Uterus (tissue), 4 donors: ENCODE measurements at places on chromosomes 5 and 9. TPM values are rescaled to one million over a fixed set of nuclear protein-coding genes. Genes with fewer than 3 reads are reported as not detected.

PIP5KL1 gene
- total RNA-seq, result 3.2 TPM

DNA sequence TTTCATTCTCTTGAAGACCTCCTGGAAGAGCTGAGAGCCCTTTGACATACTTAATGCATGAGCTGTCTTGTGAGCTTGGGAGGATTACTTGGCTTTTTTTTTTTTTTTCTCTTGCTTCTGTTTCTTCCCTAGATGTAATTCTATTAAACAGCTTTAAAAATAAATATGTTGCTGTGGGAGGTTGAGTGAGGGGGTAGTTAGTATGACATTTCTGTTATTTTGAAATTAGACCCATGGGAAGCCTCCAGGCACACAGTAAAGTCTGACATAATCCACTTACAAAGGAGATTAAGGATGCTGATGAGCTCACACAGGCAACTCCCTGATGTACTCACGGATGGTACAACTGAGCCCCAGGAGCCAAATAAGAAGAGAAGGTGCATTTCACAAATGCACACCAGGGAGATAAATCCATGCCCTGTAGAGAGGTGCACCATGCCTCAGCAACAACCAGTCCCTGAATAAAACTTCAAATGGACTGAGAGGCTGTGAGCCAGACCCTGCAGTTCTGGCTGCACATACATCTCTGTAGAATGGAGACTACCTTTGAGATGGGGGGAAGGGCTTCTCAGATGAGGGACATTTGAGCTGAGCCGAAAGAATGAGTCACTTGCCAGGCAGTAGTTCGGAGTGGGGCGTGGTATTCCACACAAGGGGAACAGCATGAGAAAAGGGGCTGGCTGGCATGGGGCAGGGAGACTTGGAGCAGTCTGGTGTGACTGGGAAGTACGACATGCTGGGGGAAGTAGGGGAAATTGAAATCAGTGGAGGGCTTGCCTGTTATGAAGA lies 68.7 kb downstream of the ACTL7B start:
- H3K27me3 ChIP-seq, result no peaks in the 10 kb centered on the region
- no peaks in the 10 kb centered on the region for H3K4me1 ChIP-seq
- H3K36me3 ChIP-seq, result no peaks in the 10 kb centered on the region
- no peak for DNase-seq

FBP1 gene
- total RNA-seq, result 0.29 TPM

- no peaks in the 10 kb centered on the region for H3K4me1 ChIP-seq
- H3K4me3 ChIP-seq, result peak within 1 kb of the TSS; percentile 74
- H3K27me3 ChIP-seq, result no peaks in the 10 kb centered on the region
- peak within 1 kb of the TSS; percentile 73 for H3K27ac ChIP-seq
- no peaks in the 10 kb centered on the region for H3K36me3 ChIP-seq
Measured at GRCh38 chr5:149357370-149358293, at the start of gene PCYOX1L. Gene PCYOX1L (plus strand): TSS chr5:149358046. CDS start chr5:149358069, 23 bp downstream.

GRCh38 chr5:19927919-19928318 lies 60.1 kb downstream of the CDH18 start:
- no peaks in the 10 kb centered on the region for H3K27me3 ChIP-seq
- no peak overlapping the region for H3K27ac ChIP-seq
- no peaks in the 10 kb centered on the region for H3K4me1 ChIP-seq
- no peak overlapping the region for H3K4me3 ChIP-seq
- no peaks in the 10 kb centered on the region for H3K36me3 ChIP-seq

- H3K36me3 ChIP-seq, result no peaks in the 10 kb centered on the region
- H3K27ac ChIP-seq, result no peak overlapping the region
- no peak overlapping the region for H3K4me3 ChIP-seq
- DNase-seq, result no peak
- H3K4me1 ChIP-seq, result peaks cover 3% of the 10 kb centered on the region
Measured at GRCh38 chr9:105328872-105329718, 84.6 kb downstream of the SLC44A1 start.

- H3K4me3 ChIP-seq, result no peak overlapping the region
- no peak for DNase-seq
- H3K27me3 ChIP-seq, result no peaks in the 10 kb centered on the region
- peaks cover 5% of the 10 kb centered on the region for H3K4me1 ChIP-seq
- no peaks in the 10 kb centered on the region for H3K36me3 ChIP-seq
- no peak overlapping the region for H3K27ac ChIP-seq
Measured at GRCh38 chr5:124663101-124663506, 83.3 kb downstream of the ZNF608 start.

- DNase-seq, result peak; percentile 77
- H3K36me3 ChIP-seq, result no peaks in the 10 kb centered on the region
- no peak overlapping the region for H3K27ac ChIP-seq
- no peak overlapping the region for H3K4me3 ChIP-seq
- H3K27me3 ChIP-seq, result no peaks in the 10 kb centered on the region
Measured at GRCh38 chr9:129726322-129727160, 26.3 kb downstream of the PTGES start.

DNA sequence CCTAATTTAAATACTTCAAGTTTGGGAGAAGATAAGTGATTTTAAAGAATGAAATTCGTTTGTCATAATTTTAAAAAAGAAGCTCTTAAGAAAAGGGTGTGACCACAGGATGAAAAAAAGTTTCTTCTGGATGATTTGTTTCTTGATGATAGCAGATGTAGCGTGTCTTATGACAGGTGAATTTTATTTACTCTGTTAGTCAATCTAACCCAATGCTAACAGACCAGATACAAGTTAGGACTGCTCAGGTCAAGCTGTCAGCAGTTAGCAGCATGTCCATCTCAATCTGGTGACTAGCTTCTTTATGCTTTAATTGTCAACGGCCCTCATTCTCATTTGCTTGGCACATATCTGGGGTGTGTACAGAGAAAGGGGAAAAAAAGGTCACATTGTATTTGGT lies 456.0 kb downstream of the BNC2 start:
- H3K36me3 ChIP-seq, result no peaks in the 10 kb centered on the region
- H3K4me1 ChIP-seq, result peaks cover 3% of the 10 kb centered on the region
- H3K27ac ChIP-seq, result peak overlapping the region; percentile 14
- no peak for DNase-seq
- no peak overlapping the region for H3K4me3 ChIP-seq

DNA sequence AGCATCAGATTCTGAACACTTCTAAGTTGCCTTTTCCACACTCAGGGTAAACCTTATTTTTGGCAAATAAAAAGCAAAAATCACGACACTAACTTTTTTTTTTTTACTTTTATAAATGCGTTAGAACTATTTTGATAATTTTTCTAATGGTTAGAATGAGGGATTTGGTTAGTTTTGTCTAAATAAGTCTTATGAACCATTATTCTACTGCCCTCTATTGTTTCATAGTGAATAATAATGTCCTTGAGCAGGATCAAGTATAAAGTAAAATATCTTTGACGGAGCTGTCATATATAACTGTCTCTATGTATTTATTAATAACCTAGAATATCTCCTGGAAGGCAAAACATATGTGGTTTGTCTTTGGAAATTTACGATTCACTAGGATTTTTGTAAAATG lies 631.8 kb downstream of the GABRG2 start:
- no peak for DNase-seq
- H3K27me3 ChIP-seq, result no peaks in the 10 kb centered on the region
- H3K4me1 ChIP-seq, result no peaks in the 10 kb centered on the region
- no peak overlapping the region for H3K27ac ChIP-seq
- no peak overlapping the region for H3K4me3 ChIP-seq

BNC2 gene
- 85.9 TPM for total RNA-seq

PKN3 gene
- 19.5 TPM for total RNA-seq

DNA sequence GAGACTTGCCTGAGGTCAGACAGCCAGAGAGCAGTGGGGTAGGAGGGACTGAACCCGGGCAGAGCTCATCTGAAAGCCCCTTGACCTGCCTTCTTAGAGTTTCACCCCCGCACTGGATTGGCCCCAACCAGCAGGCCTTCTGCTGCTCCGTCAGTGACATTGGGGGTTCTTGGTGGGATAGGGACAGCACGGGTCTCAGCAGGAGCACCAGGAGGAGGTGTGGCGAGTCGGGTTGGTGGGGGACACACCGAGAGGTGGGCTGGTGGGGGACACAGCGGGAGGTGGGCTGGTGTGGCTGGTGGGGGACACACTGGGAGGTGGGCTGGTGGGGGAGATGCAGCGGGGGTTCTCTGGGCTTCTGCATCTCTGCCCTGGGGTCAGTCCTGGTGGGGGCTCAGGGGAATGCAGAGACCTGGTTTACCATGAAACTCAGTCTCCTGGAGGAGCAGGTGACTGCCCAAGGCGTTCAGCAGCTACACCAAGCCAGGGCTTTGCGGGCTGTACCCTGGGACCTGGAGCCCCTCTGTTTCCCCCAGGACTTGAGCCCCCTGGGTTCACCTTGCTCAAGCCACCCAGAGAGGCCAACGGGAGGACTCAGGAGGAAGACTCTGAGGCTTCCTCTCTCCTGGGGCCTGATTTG lies 28.1 kb upstream of the RNU6ATAC start:
- H3K27ac ChIP-seq, result no peak overlapping the region
- DNase-seq, result peak; percentile 7
- no peaks in the 10 kb centered on the region for H3K36me3 ChIP-seq
- no peak overlapping the region for H3K4me3 ChIP-seq

- H3K4me3 ChIP-seq, result no peak overlapping the region
- H3K4me1 ChIP-seq, result no peaks in the 10 kb centered on the region
- no peak overlapping the region for H3K27ac ChIP-seq
- DNase-seq, result no peak
- H3K36me3 ChIP-seq, result no peaks in the 10 kb centered on the region
Measured at GRCh38 chr5:137575847-137576246, 76.7 kb upstream of the SPOCK1 start.

DNA sequence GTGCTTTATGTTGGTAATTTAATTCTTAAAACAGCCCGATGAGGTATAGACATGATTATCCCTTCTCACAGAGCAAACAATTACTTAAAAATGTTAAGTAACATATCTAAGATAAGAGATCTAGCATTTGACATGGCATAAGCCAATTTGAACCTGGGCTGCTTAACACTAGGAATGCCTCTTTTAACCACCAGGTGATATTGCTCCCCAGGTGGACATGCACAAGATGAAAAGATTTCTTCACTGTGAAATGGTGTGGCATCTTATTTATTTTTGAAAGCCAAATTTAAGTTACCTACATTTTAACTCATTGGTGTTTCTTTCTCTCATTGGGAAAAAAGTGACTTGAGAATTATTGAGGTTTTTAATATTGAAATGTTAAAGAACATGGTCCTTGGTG lies 15.8 kb upstream of the LRRC70 start:
- H3K27ac ChIP-seq, result no peak overlapping the region
- H3K36me3 ChIP-seq, result no peaks in the 10 kb centered on the region
- no peak for DNase-seq
- no peak overlapping the region for H3K4me3 ChIP-seq

HAUS6 gene
- total RNA-seq, result 14.4 TPM

DNA sequence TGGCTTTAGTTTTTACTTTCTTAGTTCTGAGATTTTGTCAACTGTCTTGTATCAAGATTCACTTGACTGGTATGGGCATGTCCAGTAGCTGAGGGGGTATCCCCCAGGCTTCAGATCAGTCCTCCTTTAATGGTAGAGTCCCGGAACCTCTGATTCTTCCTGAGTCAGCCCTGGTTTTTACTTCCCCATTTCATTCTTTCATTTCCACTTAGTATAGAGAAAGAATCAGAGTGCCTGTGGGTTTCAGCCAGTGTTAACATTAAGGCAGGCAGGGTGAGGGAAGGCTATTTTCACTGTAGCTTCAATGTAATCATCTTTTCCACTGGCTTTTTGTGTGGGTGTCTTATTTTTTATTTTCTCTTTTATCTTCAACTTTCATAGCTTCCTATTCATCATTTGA lies 8.3 kb upstream of the COMMD10 start:
- no peaks in the 10 kb centered on the region for H3K27me3 ChIP-seq
- no peak overlapping the region for H3K27ac ChIP-seq
- H3K36me3 ChIP-seq, result no peaks in the 10 kb centered on the region
- H3K4me1 ChIP-seq, result no peaks in the 10 kb centered on the region
- no peak for DNase-seq

DNA sequence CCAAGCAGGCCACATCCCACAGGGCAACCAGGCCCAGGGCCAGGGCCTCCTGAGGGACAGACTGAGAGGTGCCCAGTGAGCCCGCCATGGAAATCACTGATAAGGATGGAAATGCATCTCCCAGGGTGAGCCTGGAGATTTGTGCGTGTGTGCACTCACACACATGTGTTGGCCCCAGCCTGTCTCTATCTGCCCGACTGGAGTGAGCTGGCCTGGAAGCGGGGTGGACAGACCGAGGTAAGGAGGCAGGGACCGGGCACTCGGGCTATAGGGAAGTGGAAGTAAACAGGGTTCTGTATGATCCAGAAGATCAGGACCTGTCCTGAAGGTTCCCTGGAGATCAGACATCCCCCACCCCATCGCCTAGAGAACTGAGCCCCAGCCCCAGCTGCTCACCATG lies 17.4 kb downstream of the GFI1B start:
- H3K4me3 ChIP-seq, result no peak overlapping the region
- no peaks in the 10 kb centered on the region for H3K4me1 ChIP-seq
- H3K36me3 ChIP-seq, result no peaks in the 10 kb centered on the region
- H3K27me3 ChIP-seq, result no peaks in the 10 kb centered on the region
- no peak for DNase-seq

GRCh38 chr5:117246424-117246823 lies 671.8 kb upstream of the SEMA6A start:
- no peak overlapping the region for H3K27ac ChIP-seq
- no peaks in the 10 kb centered on the region for H3K4me1 ChIP-seq
- no peak overlapping the region for H3K4me3 ChIP-seq
- no peaks in the 10 kb centered on the region for H3K36me3 ChIP-seq
- H3K27me3 ChIP-seq, result no peaks in the 10 kb centered on the region
- no peak for DNase-seq

DNA sequence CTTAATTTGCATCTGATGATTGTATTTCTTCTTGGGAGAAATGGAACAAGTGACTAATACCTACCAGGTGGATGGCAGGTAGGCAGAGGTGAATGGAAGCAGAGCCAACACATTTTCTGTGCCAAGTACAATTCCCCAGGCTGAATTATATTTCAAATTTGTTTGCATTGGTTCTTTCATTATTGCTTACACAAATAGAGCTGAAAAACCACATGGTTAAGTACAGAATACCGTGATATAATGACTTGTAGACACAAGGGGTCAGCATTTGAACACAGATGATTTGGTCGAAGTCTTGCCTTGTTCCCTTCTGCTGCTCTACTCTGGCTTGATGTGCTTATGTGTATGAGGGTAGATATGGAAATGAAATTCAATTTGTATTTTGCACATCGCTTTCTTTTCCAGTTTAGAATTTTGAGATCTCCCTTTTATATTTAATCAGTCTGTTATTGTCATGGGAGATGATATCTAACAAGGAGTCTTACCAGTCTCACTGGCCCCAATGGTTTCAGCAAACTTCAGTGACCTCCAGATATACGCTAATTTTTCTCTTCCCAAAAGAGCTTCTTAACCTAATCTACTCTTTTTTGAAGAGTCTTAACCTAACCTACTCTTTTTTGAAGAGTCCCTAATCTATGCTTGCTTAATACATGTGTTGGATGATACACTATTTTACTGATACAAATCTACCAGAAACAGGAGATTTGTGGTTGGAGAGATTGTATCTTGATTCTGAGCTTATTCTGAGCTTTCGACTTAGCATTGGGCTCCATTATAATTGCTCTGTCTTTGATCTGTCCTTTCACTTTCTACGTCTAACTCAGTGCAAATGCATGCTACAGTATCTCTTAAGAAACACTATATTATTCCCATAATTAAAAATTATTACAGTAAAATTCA lies 88.1 kb downstream of the PCSK1 start:
- H3K36me3 ChIP-seq, result no peaks in the 10 kb centered on the region
- no peak overlapping the region for H3K27ac ChIP-seq
- H3K27me3 ChIP-seq, result no peaks in the 10 kb centered on the region
- DNase-seq, result no peak
- no peaks in the 10 kb centered on the region for H3K4me1 ChIP-seq
- H3K4me3 ChIP-seq, result no peak overlapping the region

LHX6 gene
- total RNA-seq, result 20.2 TPM
